ENCODE measurements at places on chromosomes 7 and 10.

DNA sequence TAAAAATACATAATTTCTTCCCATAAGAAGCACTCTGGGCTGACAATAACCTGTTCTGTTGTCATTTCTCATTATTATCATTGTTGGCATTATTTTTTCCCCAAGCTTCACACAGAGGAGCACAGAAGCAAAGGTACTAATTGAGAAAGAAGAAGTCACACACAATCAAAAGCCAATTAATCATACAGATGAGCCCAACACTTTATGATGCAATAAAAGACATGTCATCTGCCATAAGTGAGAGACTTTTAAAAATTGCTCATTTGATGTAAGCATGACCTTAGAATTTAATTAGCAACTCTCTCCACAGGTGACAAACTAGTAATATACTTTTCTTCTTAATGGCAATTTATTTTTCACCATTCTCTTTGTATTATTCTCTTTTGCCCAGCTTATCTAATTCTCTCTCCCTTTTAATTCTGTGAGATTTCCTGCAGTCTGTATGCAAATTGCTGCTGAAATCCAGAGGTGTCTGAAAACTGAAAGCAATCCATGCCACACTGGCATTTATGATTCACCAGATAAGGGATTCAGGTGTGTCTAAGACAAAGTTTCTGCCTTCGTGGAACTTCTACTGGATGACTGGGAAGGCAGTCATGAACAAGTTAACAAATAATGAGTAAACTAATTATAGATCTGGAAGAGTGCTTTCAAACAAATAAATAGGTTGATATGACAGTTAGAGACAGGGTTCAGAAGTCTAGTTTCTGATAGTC, 203.5 kb downstream of the CHCHD3 start:
- no peak for DNase-seq

DNA sequence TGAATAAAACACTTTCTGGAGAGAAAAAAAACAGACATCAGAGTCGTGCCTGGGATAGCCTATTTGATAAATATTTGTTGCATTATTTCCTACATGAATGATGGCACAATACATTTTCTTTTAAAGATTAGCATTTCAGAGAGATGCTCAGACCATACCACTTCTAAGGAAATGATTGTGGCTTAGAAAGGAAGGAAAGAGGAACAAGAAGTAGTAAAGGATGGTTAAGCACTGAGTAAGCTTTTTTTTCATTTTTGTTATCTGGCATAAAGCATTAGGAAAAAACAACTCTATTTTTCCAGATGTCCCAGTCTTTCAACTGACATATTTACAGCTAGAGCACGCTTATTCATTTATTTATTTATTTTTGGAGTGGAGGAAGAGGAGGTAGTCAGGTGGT, 258.8 kb upstream of the TEX47 start:
- no peak for DNase-seq

DNA sequence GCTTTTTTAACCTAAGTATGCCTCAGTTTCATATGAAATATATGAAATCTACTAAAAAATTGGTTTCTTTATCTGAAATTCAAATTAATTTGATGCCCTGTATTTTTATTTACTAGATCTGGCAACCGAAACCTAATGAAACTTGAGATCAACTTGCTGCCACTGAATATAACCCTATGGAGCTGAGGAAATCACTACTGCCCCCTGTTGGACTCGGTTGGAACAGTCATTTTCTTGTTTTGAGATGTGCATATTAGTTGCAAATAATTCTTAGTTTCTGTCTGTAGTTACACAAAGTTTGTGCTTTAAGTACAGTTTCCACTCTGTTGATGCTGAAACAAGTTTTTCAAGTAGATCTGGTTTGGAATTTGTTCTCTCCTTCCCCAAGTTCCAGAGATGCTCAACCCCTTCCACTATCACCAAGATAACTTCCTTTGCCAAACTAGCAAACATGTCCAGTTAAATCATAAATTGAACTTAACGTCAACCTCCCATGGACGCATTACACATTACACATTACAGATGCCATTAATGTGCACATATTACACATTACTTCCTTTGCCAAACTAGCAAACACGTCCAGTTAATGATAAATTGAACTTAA, 22.2 kb upstream of the EXOC4 start:
- no peak for DNase-seq

DNA sequence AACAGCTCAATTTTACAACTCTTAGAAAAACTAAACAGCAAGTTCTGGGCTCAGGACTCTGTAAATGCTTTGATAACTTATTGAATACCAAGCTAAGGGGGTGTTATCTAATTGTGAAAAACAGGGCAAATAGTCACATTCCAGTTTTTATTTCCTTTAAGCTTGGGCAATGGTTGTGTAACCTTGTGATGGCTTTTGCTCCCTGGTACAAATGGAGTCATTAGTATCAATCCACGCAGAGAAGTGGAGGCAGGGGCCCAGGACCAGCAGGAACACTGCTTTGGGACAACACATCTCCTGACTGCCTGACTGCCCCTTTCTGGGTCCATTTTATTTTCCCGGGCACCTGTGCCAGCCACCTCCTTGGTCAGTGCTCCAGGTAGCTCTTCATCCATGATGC, 5.8 kb upstream of the PRKAG2 start:
- DNase-seq: no peak
